Stimulated activated CD4-positive, alpha-beta T cell treated with anti-CD3 and anti-CD28 coated beads, Interleukin-1b, Interleukin-23, amount 100 ng/mL, for 24 hours (primary cell): ENCODE measurements at places on chromosomes 11 and 22.

DNA sequence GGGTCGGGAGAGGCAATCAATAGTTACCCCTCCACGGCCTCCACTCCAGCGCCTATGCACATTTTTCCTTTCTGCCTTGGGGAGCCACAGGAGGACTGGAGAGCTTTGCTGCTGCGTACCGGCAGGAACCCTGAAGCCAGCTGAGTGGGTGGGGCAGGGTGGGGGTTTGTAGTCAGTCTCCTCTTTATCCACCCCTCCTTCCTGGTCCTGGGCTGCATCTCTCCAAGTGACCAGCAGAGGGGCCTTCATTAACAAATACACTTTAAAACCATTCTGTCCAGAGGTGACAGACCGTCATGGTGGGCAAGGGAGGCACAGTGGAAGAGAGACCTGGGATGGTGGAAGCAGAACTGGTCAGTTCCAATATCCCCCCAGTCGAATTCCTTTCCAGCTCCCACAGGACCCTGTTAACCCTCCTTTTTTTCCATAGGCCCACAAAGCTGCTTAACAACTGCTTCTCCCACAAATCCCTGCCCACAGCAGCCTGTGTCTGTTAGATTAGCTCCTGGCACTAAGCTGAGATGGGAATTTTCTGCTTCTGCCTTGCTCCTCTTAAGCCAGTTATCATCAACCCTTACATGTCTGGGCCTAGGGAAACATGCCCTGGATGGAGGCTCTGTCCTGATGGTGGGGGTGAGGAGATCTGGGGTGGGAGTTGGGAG is 3.9 kb upstream of the ABCG4 start:
- no peak for DNase-seq

GRCh38 chr11:75434051-75434450 is 1.0 kb upstream of the KLHL35 start:
- no peak for DNase-seq

DNA sequence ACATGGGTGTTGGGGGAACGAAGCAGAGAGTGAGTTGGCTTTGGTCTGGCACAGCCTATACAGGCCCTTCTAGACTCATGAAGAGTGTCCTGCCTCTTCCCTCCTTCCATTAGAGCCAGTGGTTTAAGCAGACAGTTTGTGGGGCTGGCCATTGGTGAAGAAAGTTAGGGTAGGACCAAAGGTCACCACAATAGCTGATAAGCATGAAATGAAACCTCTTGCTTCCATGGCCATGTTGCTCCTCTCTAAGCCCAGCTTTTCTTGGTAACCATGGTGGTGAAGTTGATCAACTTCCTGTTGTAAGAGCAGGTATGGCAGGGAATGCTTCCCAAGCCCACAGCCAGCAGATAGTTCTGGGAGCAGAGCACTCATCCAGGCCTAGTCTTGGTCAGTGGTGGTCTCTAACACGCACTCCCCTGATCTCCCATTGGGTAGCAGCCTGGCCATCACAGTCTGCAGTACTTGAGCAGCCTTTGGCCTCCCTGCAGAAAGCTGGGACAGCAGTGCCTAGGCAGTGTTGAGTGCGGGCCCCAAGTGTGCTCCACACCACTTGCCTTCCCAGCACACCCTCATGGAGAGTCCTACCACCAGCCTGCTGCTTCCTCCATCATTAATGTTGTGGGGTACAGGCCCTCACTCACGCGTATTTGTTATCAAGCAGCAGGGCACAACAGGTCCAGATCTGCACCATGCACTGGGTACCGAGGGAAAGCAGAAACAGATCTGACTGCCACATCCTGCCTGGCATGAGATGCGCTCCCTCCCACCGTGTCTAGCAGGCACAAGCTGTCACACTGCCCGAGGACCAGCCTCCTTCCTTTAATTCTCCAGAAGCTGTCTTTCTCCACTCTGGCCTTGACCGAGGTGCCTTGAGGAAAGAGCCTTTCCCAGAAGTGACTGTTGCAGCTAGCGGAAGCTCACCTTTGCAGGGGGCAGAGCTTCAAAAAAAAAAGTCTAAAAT is 65.8 kb upstream of the SUSD2 start:
- DNase-seq, result no peak

DNA sequence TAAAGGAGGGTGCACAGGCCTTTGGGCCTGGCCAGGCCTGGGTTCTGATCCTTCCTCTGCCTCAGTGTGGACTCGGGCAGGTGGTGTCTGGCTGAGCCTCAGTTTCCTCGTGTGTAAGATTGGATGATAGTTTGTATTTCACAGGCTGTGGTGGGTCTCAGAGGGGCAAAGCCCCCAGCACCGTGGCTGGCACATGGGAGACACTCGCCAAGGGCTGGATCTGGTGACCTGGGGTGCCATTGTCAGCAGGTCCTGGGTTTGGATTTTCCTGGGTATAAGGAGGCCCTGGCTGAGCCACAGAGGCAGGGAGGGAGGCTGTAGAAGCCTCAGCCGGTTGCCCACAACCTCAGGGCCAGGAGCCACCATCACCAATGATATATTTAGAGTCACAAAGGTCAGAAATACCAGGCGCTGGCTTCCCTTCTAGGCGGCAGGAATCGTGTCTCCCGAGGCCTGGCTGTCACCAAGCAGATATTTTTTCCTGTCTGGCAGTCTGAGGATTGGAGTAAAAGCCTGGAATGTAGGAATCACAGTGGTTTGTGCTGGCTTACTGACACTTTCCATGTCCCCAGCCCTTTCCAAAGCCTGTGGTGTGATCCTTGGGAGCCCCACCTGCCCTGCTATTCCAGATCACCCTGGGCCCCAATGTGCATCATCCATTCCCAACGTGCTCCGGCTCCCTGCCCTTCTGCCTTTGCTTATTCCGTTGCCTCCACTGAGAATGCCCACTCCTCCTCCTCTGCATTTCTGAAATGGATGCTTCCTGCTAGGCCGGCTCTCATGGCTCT is 15.6 kb downstream of the KCNC1 start:
- no peak for DNase-seq

DNA sequence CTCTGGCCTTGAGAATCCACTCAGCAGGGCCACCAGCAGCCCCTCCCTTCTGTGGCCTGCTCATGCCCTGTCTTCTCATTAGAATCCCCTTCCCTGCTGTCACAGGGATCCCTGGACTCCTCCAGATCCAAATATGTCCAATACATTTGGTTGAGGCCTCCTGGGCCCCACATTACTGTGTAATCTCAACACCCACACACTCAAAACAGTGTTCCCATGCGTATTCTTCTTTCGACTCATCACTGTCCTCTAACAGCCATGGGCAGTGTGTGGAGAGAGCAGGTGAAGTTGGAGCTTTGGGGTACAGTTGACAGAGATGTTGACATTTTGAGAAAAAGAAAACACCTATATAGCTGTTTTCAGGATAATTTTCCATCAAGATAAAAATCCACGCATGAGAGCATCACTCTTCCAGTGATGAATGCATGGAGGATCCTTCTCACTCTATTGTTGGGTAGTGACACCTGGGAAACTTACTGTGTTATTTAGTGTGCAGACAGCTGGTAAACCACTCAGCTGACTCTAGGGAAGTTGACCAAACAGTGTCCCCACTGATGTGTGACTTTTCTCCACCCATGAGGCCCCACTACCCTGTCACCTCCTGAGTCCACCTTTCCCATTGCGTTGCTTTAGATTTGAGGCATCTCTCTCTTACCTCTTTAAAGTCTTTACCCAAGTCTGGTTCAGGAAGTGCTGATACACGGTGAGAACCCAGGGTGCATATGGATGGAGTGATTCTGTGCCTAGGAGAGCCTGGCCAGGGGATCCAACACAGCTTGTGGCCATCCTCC is 28.7 kb upstream of the VPREB1 start:
- no peak for DNase-seq

DNA sequence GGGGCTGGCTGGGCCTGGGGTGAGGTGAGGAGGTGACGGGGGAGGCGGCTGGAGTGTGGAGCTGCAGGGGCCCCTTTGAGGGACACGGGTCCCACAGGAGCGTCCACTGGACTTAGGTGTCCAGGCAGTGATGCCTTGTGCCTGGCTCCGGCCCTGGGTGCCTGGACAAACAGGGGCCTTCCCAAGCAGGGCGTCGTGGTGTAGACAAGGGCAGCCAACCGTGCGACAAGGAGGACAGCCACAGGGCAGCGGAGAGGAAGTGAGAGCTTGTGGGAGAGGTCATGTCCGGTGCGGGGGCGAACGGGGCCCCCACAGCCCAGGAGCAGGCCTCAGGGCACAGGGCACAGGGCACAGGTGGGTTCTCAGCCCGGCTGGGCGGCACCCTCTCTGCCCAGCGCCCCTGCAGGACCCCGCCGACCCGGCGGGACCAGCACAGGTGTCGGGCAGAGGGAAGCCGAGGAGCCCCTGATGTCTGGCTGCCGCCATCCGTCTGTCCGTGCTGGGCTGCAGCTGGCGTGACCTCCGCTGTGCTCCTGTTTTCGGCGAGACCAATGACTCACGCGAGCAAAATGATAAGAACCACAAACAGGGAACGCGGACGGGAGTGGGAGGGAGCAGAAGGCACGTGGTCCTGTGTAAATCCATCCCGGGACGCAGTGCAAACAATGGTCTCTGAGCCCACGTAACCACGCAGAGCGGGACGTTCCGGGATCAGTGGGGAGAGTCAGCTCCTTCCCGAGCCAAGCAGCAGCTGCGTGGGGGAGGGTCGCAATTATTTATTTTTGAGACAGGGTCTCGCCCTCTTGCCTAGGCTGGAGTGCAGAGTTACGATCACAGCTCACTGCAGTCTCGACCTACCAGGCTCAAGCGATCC is 49.1 kb upstream of the A4GALT start:
- DNase-seq, result no peak

DNA sequence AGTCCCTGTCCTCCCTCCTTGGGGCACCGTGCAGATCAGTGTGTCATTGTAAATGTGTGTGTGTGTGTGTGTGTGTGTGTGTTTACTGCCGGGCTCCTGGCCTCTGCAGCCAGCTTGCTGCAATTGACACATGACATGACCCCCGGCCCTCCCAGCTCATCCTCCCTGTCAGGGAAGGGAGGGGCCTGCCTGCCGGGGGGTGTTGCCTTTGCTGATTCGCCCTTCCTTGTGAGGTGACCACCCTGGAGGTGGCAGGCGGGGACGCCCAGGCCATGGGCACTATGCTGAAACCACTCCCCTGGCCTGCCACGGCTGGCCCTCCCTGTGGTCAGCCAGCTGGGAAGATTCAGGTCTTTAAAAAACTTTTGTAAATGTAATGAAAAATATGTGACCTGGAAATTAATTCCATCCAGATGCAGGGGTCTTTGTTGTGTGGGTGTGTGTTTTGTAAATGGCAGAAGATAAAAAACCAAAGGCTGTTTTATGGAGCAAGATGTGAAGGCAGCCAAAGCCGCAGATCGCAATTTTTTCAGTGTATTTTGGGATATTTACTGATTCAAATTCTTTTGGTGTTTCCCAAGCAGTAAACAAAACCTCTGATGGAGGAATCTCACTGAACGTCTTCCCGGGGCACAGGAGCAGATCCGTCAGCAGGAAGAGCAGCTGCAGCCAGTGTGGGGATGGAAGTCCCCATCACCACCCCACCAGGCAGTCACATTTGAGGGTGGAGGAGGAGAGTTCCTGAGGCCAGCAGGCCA is 23.2 kb downstream of the SHISAL1 start:
- DNase-seq, result no peak

DNA sequence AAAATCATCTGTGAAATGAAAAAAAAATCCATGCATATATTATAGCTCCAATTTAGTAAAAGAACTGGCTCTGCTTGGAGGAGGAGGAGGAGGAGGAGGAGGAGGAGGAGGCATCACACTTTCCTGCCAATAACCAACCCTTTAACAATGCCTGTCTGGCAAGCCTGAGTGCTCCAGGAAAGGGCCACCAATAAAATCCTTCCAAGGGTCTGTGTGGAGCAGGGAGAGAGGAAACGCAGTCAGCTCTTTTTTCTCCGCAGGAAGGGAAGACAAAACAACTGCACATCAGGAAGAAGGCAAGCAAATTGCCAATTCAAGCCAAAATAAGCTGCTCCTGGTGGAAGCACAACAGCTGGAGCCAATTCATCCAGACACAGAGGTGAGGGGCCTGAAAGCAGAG is 139.0 kb downstream of the KCNC1 start:
- DNase-seq, result no peak

DNA sequence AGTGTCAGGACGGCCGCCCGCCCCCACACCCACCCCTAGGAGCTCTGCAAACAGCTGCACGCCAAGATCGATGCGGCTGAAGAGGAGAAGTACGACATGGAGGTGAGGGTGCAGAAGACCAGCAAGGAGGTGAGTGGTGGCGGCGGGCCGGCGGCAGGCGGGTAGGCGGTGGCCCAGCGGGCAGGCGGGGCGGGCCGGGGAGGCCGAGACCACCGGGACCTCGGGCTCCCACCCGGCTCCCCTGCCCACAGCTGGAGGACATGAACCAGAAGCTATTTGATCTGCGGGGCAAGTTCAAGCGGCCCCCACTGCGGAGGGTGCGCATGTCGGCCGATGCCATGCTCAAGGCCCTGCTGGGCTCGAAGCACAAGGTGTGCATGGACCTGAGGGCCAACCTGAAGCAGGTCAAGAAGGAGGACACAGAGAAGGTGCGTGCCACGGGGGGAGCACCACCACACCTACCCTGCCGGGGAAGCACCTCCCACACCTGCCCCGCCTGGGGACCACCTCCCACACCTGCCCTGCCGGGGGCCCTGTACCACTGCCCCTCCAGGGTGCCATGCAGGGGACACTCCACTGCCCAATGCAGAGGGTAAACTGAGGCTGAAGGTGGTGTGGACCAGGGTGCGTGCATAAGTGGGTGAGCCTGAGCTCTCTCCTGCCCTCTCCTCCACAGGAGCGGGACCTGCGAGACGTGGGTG is 2.1 kb downstream of the TNNI2 start:
- no peak for DNase-seq

DNA sequence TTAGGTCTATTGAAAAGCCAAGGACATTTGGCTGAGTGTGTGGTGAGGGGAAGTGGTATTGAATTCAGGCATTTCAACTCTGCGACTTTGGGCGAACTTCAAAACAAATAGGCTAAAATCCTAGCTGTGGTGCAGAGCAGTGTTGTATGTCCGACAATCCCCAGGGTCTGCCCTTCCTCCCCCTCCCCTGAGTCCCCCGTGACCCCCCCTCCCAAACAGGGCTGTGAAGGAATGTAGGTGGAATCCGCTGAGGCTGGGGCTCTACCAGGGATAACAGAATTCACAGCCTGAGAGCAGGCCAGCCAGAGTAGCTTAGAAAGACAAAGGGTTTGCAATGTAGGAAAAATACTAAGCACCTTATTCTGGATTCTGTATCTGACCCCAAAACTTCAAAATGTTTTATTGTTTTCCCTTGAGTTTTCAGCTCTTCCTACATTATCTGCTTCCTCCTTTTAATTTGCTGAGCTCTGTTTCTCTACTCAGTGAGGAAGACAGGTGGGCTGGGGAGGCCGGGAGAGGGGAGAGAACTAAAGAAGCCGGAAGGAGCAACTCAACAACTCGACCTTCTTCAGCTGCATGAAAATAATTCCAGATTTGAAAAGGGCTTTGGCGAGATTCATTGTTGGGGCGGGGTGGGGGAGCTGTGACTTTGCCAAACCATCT is 315.2 kb downstream of the BLID start:
- DNase-seq, result no peak

GRCh38 chr11:2901854-2902783 is 16.5 kb upstream of the CDKN1C start:
- DNase-seq, result peak; percentile 92
